ENCODE measurements at places on chromosomes 12 and 14.

GRCh38 chr14:32809255-32809654, 129.4 kb upstream of the NPAS3 start:
- no peak for DNase-seq

- DNase-seq: no peak
Observed at GRCh38 chr14:56422221-56422620, 157.4 kb upstream of the TMEM260 start.

DNA sequence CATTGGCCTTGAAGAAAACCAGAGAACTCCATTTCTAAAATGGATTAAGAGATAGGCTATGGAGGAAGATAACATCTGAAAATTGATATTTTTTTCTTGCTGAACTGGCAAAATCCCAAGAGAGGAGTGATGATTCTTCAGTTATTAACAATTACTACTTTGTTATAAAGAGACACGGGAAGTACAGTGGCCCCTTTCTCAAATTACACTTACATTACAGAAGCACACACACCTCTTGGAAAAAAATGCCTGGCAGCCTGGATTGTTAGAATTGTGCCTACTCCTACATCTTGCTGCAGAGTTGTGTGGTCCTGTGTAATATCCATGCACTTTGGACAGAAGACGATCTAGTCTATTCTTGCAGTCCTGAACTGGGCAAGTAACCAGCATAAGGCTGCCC, 71.7 kb downstream of the TGFB3 start:
- no peak for DNase-seq

DNA sequence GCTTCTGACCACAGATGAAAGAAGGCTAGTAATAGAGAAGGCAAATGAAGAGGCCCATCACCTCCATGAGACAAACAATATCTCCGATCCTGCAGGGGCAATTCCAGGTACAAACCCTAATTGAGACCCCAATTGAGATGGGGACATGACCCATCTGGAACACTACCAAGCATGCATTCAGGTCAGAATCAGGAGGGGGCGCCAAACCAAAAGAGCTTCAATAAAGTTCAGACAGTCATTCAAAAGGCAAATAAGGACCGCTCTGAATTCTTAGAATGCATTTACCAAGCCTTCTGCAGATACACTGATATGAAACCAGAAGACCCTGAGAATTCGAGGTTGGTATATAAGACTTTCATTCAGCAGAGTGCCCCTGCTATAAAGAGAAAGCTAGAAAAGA, 10.2 kb upstream of the EDDM3B start:
- DNase-seq: peak; percentile 39

GRCh38 chr12:115871714-115872113, 405.8 kb downstream of the MED13L start:
- DNase-seq: no peak
